ENCODE measurements at places on chromosomes 12 and 14.

DNA sequence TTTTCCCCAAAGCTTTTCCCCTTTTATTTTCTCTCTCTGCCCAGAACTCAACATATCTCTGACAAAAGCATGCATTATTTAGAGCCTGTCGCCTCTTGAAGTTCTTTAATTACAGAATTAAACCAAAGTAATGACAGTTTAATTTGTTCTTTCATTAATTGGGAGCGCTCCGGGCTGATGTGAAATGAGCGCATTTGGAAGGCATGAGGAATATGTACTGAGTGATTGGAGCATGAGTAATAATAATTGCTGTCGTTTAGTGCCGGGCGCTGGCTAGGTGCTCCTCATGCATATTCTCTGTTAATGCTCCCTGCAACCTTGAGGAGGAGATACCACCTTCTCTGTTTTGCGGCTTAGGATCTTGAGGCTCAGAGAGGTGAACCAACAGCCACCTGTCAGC lies 120.5 kb downstream of the SLC25A47 start:
- no peak for DNase-seq

DNA sequence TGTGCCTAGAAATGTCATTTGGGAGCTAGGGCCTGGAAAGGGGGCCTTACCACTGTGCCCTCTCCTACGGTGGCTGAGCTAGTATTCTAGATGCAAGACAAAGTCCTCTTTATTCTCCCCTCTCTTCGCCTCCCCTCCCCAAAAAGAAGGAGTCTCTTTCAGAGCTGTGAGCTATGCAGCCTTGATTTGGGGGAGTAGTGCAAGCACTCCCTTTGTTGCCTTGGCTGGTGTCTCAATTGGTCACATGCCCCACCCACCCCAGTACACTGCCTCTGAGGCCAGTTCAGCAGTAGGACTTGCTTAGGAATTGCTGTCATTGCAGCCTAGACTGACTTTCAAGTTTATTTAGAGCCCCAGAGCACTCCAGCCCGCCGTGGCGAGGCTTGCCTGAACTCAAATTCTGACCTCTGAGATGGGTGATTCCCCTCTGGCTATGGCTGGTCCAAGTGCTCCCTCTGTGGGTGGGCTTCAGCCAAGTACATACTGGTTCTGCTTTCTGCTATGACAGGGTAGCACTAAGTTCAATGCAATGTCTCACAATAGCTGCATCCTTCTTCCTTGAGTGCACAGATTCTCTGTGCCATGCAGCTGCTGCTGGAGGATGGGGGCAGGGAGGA lies 37.0 kb upstream of the FBXO33 start:
- DNase-seq: peak; percentile 19

DNA sequence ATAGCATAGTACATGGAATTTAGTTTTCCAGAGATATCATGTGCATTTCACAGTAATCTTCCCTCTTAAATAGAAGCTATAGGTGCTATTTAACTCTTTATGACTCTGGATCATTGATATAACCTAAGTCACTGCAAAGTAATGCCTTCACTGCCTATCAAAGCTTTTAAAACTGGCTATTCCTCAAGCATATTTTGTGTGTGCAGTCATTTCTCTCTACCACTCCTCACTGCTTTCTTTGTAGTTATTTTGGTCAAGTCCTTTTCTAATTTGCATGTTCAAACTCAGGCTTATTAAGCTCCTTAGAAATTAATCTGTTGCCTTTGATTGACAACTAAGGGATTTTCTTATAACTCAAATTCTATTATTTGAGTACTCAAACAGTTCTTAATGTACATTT lies 79.4 kb upstream of the PLEKHG7 start:
- no peak for DNase-seq

GRCh38 chr14:23183479-23183878 lies at the start of gene SLC7A8:
SLC7A8 (minus strand) TSS chr14:23183660; CDS start chr14:23182914, 746 bp downstream.
- peak; percentile 5 for DNase-seq

GRCh38 chr12:78802593-78802992 lies 62.0 kb upstream of the SYT1 start:
- DNase-seq: no peak

DNA sequence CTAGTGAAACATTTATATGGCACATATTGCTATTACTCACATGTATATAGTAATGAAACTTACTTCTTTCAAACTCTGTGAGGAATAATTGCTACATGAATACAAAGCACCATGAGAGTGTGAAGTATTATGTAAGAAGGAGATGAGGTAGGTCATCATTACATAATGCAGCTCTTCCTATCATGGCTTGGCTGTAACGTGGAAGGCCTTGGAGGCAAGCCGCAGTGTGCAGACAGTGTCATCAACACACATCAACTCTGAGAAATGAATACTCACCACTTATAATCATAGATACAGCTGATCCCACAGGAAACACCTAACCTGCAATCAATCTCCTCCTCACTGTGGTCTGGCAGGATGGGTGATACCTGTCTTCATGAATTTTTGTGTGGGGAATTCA lies 49.9 kb upstream of the CCDC91 start:
- no peak for DNase-seq

DNA sequence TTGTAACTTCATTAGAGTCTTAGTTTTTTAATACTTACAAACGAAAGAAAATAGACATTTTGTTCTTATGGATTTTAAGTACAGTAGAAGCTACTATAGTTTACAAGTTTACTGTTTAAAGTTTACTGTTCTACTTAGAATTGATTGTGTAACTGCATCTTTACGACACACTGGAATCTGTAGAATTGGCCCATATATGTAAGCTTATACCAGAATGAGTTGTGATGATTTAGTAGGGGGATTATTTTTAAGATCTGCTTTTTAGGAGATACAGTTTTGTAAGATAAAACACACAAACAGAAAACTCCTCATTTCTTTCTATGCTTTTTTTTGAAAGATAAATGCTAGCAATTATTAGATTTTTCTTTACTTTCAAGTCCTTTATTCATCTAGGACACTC lies 30.2 kb upstream of the NAV3 start:
- DNase-seq: no peak

GRCh38 chr12:32033406-32033805 lies 73.2 kb upstream of the BICD1 start:
- no peak for DNase-seq

- no peak for DNase-seq
Observed at GRCh38 chr12:65937806-65938205, 113.5 kb downstream of the HMGA2 start.

DNA sequence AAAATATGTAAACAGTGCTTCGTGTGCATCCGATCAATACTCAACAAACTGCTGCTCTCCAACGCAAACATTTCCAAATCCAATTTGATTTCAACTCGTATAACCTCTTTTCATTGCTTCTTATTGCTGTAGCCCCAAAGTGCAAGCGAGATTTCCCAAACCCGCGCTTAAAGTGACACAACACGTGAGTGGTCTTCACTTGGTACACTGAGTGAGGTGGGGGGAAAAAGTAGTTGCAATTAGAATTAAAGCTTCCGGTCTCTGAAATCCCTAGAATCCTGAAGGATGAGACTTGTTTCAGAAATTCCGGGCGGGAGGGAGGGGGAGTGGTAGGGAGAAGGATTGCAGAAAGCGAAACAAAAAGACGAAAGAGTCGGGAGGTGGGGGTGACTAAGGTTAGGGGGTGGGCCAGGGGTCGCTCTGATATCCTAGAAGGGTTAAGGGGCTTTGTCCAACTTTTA lies 387.5 kb downstream of the BCAT1 start:
- no peak for DNase-seq

GRCh38 chr12:68905733-68906132 lies 27.2 kb downstream of the CPM start:
- DNase-seq: no peak

GRCh38 chr12:15276088-15276698 lies 46.1 kb upstream of the PTPRO start:
- no peak for DNase-seq
